Activated T-helper 1 cell treated with Interleukin-2 at 50 U/mL for 16 hours (primary cell): ENCODE measurements at places on chromosomes 3 and 15.

DNA sequence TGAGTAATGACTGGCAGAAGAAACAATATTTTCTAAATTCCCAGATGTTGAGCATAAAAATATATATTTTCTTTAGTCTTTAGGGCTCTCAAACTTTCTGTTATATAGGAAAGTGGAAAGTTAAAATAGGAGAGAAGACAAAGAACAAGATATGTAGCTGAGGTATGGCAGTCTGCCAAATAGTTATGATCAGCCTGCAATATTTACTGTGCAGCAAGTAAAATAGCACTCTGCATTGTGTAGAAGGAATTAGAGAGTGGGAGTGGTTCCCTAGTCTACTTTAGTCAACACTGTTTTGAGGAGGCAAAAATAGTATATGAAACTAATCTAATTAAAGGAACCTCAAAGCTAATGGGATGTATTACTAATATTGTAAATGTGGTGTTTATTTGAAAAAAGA lies 978.1 kb upstream of the ALCAM start:
- DNase-seq, result no peak

- DNase-seq, result no peak
Measured at GRCh38 chr15:57218826-57219576, 157.3 kb upstream of the CGNL1 start.

GRCh38 chr3:15959434-15959811 lies 161.6 kb upstream of the ANKRD28 start:
- DNase-seq, result no peak

DNA sequence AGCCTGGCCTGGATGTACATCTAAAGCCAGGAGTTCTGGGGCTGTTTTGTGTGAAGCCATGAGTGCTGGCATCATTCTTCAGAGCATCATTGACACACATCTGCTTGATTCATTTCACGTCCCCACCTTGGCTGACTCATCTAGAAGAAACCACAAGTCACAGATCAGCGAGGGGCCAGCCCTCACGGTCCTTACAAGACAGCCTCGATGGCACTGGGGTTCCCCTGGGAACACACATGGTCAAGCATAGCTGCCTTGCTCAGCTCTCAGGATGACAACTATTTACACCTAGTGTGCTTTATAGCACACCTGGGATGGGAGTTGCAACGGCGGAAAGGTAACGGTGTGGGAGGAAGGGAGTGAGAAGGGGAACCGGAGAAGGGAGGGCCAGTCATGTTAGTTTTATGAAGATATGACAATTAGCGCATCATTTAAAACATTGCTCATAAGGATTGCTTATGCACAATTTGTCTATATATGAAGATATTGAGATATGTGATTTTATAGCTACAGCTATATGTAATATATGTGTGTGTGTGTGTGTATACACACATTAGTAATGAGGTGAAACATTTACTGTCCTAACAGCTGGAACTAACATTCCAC lies 227.1 kb downstream of the RPLP1 start:
- DNase-seq, result no peak

DNA sequence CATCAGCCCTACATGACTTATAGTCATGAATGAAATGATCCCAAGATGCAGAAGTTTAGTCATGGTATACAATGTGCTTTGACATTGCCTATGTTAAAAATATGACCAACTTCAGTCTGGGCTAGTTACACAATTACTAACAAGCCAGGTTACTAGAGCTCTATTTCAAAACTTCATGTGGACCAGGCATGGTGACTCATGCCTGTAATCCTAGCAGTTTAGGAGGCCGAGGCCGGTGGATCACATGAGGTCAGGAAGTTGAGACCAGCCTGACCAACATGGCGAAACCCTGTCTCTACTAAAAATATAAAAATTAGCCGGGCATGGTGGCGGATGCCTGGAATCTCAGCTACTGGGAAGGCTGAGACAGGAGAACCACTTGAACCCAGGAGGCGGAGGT lies 613.0 kb downstream of the CADM2 start:
- no peak for DNase-seq

DNA sequence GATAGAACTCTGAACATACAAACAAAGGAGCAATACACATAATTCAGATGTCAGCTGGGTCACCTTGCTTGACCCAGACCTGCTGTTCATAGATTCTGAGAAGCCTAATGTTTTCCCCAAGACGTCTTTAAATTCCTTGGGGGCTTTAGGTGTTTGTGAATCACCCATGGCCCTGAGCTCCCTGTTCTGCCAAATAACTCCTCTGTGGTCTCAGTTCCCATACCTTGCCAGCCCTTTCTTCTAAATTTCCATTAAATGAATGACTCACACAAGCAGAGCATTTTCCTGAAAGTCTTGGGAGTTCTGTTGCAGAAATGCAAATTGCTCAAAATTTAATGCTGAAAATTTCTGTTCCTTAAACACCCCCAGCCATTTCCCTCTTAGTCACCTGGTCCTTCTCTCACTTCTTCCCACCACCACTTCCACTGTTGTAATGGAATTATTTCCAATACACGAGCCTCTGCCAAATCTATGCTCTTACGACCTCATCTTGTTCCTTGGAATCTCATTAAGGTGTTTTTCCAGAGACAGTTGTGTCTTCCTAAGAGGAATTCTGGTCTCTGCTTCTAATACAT lies 33.4 kb upstream of the PSMD6 start:
- no peak for DNase-seq

GRCh38 chr3:41430886-41431285 lies 231.6 kb downstream of the CTNNB1 start:
- no peak for DNase-seq

GRCh38 chr3:173992416-173992815 lies 594.9 kb downstream of the NLGN1 start:
- DNase-seq, result no peak

DNA sequence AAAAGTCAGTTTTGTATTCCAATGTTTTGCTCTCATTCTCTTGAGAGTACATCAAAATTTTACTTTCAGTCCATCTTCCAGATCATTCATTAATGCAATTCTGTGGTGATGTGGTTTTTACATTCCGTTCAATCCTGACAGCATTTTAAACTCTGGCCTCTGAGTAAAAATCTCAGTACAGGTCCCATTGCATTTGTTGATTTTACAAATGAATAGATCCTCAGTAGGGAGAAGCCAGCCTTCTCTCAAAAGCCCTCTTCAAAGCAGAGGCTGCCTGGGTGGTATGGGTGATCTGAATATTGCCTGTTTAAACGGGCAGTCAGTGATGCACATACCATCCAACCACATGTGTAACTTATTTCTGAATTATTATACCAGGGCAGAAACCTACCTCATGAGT lies 72.5 kb upstream of the TSC22D2 start:
- DNase-seq, result no peak

DNA sequence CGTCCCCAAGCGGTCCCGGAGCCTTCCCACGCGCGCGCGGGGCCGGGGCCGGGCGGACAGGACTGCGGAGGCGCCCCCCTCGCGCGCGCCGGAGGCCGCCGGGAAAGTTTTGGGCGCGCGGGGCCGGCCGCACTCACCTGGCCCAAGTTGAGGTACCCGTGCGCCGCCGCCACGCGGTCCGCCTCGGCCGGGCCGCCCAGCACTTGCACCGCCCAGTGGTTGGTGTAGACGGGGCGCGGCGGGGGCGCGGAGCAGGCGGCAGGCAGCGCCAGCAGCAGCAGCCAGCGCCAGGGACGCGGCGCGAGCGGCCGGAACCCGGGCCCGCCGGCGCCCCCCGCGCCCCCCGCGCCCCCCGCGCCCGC lies 289 bp downstream of the PCSK6 start:
- DNase-seq, result no peak

GRCh38 chr3:111538681-111539083 lies 3.3 kb upstream of the CD96 start:
- no peak for DNase-seq

DNA sequence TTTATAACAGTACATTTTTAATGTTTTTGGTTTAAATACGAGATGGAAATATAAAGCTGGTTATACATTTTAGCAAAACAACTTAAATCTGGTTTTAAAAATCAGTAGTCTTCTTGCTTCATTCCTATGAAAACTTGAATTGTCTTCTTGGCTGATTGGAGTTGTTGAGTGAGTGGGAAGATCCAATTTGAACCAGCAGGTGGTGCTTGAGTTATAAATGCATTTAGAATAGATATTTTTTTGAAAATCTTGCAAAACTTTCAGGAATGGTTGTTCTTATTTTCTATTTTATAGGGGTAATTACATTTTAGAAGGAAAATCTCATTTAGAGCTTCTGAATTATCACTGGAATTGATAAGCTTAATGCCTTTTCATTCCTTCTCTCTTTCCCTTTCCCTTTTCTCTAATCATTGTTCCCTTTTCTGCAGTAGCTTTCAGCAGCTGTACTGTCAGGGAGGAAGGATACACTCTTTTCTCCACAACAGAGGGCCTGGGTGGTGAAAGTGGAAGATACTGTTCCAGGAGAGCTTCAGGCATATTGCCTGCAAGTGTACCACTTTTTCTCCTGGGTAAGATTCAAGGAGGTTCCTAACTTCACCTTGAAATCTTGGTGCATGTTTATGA lies 335.6 kb downstream of the NLGN1 start:
- DNase-seq, result no peak

DNA sequence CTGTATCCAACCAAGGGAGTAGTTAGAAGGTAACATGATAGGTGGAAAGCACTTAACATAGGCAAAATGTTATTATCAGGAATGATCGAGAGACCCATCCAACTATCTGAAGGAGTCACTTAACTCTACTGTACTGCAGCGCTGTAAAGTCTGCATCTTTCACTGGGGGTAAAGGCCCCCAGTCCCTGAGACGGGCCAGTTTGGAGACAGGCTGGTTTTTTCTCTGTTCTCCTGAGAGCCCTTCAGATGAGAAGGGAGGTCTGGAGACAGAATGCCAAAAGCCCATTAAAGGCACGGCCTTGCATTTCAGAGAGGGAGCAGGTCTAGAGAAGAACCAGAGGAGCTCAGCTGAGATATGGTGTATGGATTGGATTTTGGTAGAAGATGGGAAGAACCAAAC lies 71.3 kb upstream of the CGNL1 start:
- DNase-seq, result no peak

GRCh38 chr3:104526901-104527401 lies 839.8 kb upstream of the ALCAM start:
- DNase-seq, result no peak

DNA sequence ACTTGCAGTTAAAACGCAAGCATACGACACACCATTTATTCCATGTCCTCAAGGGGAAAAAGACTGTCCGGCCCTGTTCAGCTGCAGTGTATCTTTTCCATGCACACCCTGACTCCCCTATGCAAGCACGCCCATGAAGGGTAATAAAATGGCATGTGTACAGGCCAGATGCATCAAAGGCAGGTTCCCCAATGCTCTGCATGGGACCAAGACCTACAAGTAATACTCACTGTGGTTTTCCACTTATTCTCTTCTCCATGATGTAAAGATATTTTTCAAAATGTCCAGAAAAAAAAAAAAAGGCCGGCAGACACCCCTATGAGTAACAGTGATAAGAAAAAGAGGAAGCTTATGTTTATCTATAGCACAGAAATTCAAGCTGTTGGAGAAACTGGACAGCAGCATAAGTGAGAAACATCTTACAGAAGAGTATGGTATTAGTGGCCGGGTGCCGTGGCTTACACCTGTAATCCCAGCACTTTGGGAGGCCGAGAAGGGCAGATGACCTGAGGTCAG lies 70.8 kb downstream of the MCF2L2 start:
- no peak for DNase-seq

DNA sequence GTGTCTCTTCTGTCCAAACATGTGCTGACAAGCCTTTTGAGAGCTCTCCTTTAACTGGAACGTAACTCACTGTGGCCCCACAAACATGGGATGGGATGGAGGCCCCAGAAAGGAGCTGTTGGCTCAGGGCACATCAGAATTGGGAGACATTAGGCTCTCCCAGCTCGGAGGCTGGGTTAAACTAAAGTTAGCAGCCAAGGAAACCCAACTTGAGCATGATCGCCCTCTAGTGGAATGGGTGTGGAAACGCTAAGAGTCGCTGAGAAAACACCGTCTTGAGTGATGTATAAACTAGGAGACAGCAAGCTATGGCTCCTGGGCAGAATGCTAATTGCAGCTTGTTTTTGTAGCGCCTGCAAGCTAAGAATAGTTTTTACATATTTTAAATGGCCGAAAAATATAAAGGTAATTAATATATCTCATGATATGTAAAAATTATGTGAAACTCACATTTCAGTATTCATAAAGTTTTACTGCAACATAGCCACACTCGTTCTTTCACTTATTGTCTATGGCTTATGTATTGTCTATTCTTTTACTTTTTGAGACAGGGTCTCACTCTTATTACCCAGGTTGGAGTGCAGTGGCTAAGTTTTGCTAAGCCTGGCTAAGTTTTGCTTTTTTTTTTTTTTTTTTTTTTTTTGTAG lies 138.8 kb upstream of the HACD2 start:
- DNase-seq, result no peak

GRCh38 chr3:122676759-122677158 lies 3.9 kb upstream of the PARP14 start:
- no peak for DNase-seq

GRCh38 chr15:63940966-63941620 lies 105.2 kb downstream of the DAPK2 start:
- no peak for DNase-seq

GRCh38 chr3:136255672-136256406 lies 5.7 kb downstream of the PCCB start:
- no peak for DNase-seq
